ENCODE measurements at places on chromosomes 12 and 14.

GRCh38 chr12:3545121-3545796, 54.3 kb downstream of the PRMT8 start:
- no peak overlapping the region for H3K27ac ChIP-seq
- no peaks in the 10 kb centered on the region for H3K36me3 ChIP-seq
- H3K27me3 ChIP-seq = peaks cover 41% of the 10 kb centered on the region
- H3K4me1 ChIP-seq = no peaks in the 10 kb centered on the region
- H3K4me3 ChIP-seq = no peak overlapping the region
- DNase-seq = no peak

DNA sequence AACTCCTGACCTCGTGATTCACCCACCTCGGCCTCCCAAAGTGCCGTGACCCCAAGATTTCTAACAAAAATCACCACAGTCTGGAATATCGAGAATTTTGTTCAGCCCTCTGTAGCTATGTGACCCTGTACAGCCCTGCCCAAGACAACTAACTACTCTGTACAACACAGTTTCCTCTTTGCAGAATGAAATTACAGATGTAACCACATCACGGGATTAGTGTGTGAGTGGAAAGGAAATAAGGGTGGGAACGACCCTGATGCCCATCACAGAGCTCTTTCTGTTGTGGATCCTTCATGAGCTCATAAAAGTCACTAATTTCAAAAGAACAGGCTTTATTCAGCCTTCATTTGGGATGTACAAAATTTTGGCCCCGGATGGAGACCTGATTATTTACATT, 50.5 kb upstream of the KRR1 start:
- H3K4me1 ChIP-seq = peaks cover 30% of the 10 kb centered on the region
- DNase-seq = no peak

GRCh38 chr14:20754308-20754707, 8.6 kb downstream of the EDDM3A start:
- no peaks in the 10 kb centered on the region for H3K4me1 ChIP-seq
- no peak overlapping the region for H3K27ac ChIP-seq
- no peak for DNase-seq
- no peaks in the 10 kb centered on the region for H3K27me3 ChIP-seq
- H3K4me3 ChIP-seq = no peak overlapping the region

- no peak for DNase-seq
- no peaks in the 10 kb centered on the region for H3K27me3 ChIP-seq
- H3K36me3 ChIP-seq = no peaks in the 10 kb centered on the region
Observed at GRCh38 chr14:99541677-99542470, 60.7 kb downstream of the CCNK start.

GRCh38 chr12:39830171-39830570, 210.6 kb upstream of the ABCD2 start:
- no peaks in the 10 kb centered on the region for H3K36me3 ChIP-seq
- H3K27ac ChIP-seq = no peak overlapping the region
- no peaks in the 10 kb centered on the region for H3K4me1 ChIP-seq
- H3K4me3 ChIP-seq = no peak overlapping the region

GRCh38 chr12:95637471-95638155, 86.3 kb upstream of the USP44 start:
- H3K27ac ChIP-seq = peak overlapping the region; percentile 28
- no peak overlapping the region for H3K4me3 ChIP-seq
- no peaks in the 10 kb centered on the region for H3K36me3 ChIP-seq
- no peak for DNase-seq
- H3K4me1 ChIP-seq = peaks cover 18% of the 10 kb centered on the region

DNA sequence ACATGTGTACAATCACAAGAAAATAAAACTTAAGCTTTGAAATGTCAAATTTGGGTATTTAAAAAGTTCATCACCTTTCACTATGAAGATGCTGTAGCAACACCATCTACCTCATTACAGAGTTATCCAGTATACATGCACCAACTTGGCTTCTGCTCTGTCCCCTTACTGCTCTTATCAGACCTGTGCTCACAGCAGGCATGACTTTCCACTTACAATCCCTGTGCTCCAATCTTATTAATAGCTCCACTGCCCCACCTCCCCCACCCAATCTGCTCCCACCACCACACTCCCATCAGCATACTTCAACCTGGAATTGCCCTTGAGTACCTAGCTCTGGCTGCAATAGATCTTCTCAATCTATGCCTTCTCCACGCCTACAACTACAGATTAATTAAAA, 13.3 kb downstream of the GALC start:
- H3K36me3 ChIP-seq = peaks cover 28% of the 10 kb centered on the region
- H3K4me3 ChIP-seq = no peak overlapping the region
- no peaks in the 10 kb centered on the region for H3K4me1 ChIP-seq
- no peak overlapping the region for H3K27ac ChIP-seq
- DNase-seq = no peak

DNA sequence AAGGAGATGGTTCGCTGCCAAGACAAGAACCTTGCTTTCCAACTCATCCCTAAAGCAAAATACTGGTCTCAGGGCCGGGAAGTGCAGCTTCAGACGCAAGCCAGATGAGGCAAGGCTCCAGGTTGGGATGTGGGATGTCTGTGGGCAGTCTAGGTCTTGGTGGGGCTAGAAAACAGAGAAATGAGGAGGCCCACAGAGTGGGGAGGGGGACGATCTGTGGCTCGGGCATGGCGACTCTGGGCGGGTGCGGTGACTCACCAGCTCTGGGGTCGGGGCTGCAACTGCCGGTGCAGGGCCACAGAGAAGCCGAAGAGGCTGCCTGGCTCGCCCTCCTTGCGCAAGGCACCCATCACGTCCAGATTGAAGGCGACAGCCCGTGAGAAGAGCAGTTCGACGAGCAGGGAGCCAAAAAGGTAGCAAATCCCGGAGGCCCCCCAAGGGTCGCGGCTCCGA, 459 bp downstream of the ITGA7 start:
- H3K27ac ChIP-seq = no peak overlapping the region
- H3K36me3 ChIP-seq = no peaks in the 10 kb centered on the region
- H3K27me3 ChIP-seq = peaks cover 76% of the 10 kb centered on the region
- peaks cover 17% of the 10 kb centered on the region for H3K4me1 ChIP-seq
- DNase-seq = no peak

GRCh38 chr12:116856729-116857128, 24.5 kb downstream of the HRK start:
- no peak for DNase-seq
- H3K4me3 ChIP-seq = no peak overlapping the region
- no peak overlapping the region for H3K27ac ChIP-seq
- H3K36me3 ChIP-seq = no peaks in the 10 kb centered on the region
- H3K27me3 ChIP-seq = no peaks in the 10 kb centered on the region
- peaks cover 47% of the 10 kb centered on the region for H3K4me1 ChIP-seq

DNA sequence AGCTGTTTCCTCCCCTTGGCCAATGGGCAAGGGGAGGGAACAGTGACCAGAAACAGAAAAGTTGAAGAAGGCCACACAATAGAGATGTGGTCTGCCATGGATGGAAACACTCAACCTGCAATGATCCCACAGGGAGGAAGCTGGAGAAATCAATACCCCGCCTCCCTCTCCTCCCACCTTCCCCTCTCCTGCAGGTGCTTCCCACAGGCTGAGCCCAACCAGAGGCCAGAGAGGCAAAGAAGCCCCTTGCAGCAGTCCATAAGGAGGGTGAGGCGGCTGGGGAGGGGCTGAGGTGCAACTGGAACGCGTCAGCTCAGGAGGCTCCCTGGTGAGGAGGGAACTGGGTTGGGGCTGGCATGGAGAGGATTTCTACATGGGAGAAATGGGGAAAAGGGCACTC, 84.0 kb downstream of the RNF34 start:
- DNase-seq = no peak
- H3K36me3 ChIP-seq = peaks cover 20% of the 10 kb centered on the region
- H3K27me3 ChIP-seq = no peaks in the 10 kb centered on the region
- H3K4me1 ChIP-seq = no peaks in the 10 kb centered on the region
- no peak overlapping the region for H3K4me3 ChIP-seq

DNA sequence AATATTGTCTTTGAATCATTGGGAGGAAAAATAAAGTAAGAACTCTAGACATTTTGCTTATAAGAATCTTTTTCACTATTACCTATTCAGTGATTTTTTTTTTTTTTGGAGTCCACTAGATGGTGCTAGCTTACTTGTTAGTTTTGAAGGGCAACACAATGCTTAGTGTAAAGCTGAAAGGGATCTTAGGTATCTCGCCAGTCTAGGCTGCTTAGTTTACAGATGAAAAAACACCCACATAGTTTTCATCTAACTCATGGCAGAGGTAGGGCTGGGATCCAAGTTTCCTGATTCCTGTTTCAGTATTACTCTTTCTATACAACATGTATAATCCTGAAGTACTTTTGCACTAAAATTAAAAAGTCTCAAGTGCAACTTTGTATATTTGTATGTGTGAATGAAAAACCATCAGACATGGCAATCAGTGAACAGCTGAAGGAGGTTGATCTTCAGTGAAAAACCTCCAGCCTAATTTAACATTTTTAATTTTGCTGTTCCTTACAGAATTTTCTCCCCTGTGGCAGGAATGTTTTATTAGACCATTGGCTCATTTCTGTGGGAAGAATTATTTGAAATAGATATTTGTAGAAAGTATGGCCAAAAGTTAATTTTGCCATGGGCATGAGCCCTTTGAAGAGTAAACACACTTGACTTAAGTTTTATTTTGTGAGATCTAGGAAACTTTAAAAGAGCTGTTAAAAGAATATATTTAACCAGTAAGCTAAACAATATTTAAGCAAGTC, 40.7 kb downstream of the LRRIQ1 start:
- peaks cover 15% of the 10 kb centered on the region for H3K4me1 ChIP-seq
- H3K27ac ChIP-seq = peak overlapping the region; percentile 84
- no peaks in the 10 kb centered on the region for H3K27me3 ChIP-seq
- no peak overlapping the region for H3K4me3 ChIP-seq
- DNase-seq = no peak
- peaks cover 1% of the 10 kb centered on the region for H3K36me3 ChIP-seq

GRCh38 chr14:21070610-21071224, 613 bp downstream of the ARHGEF40 start:
- peaks cover 7% of the 10 kb centered on the region for H3K27me3 ChIP-seq
- peaks cover 31% of the 10 kb centered on the region for H3K4me1 ChIP-seq
- no peak for DNase-seq
- H3K27ac ChIP-seq = peak overlapping the region; percentile 93

- no peak overlapping the region for H3K4me3 ChIP-seq
- H3K4me1 ChIP-seq = peaks cover 42% of the 10 kb centered on the region
- no peaks in the 10 kb centered on the region for H3K36me3 ChIP-seq
Observed at GRCh38 chr12:52246720-52247621, 13.9 kb downstream of the KRT7 start.

DNA sequence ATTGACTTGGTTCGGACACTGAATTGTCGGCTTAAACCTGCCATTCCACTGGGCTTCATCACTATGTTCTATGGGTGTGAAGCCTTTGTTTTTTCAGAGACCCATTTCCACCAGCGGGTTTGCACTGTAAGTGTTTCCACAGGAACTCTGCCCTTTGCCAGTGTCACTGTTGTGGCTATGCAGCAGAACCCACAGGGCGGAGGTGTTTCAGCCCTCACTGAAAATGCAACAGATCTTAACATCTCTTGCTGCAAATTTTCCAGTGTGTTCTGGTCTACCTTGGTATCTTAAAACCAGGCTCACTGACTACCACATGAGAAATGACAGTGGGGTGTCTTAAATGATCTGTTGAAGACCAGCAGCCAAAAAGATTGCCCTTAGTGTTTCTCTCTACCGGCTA, 21.1 kb downstream of the PRKCH start:
- H3K27ac ChIP-seq = no peak overlapping the region
- no peaks in the 10 kb centered on the region for H3K36me3 ChIP-seq
- no peaks in the 10 kb centered on the region for H3K27me3 ChIP-seq
- H3K4me1 ChIP-seq = peaks cover 21% of the 10 kb centered on the region
- H3K4me3 ChIP-seq = no peak overlapping the region
- no peak for DNase-seq

GRCh38 chr14:23153851-23154796, 29.3 kb downstream of the SLC7A8 start:
- H3K27me3 ChIP-seq = no peaks in the 10 kb centered on the region
- peak overlapping the region; percentile 4 for H3K4me3 ChIP-seq
- H3K36me3 ChIP-seq = peaks cover 14% of the 10 kb centered on the region
- DNase-seq = peak; percentile 48

DNA sequence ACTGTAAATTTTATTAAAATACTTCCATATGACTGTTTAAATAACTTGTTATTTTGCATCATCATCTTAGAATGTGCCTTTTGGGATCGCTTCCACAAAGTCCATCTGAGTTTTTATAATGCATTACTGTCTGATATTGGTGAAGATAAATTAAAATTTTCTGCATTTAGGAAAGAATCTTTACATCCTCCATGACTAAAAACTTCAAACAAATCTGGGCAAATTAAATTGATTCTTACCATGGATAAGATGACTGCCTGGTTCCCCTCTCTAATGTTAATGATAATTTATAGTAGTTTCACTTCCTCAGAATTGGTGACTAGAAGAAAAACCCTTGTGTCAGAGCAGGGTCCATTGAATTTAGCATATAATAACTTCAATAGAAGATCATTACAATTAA, 94.7 kb upstream of the SLC38A4 start:
- H3K4me3 ChIP-seq = no peak overlapping the region
- no peak overlapping the region for H3K27ac ChIP-seq
- no peaks in the 10 kb centered on the region for H3K36me3 ChIP-seq
- DNase-seq = no peak
- H3K4me1 ChIP-seq = no peaks in the 10 kb centered on the region
- no peaks in the 10 kb centered on the region for H3K27me3 ChIP-seq

GRCh38 chr12:79407671-79408622, 282.8 kb downstream of the PAWR start:
- no peaks in the 10 kb centered on the region for H3K27me3 ChIP-seq
- H3K36me3 ChIP-seq = no peaks in the 10 kb centered on the region
- peak overlapping the region; percentile 99 for H3K27ac ChIP-seq
- DNase-seq = peak; percentile 24
- H3K4me3 ChIP-seq = no peak overlapping the region

GRCh38 chr12:18135086-18135485, 45.1 kb upstream of the RERGL start:
- H3K27ac ChIP-seq = peak overlapping the region; percentile 19
- no peaks in the 10 kb centered on the region for H3K36me3 ChIP-seq
- H3K4me1 ChIP-seq = peaks cover 16% of the 10 kb centered on the region
- DNase-seq = no peak
- no peak overlapping the region for H3K4me3 ChIP-seq

DNA sequence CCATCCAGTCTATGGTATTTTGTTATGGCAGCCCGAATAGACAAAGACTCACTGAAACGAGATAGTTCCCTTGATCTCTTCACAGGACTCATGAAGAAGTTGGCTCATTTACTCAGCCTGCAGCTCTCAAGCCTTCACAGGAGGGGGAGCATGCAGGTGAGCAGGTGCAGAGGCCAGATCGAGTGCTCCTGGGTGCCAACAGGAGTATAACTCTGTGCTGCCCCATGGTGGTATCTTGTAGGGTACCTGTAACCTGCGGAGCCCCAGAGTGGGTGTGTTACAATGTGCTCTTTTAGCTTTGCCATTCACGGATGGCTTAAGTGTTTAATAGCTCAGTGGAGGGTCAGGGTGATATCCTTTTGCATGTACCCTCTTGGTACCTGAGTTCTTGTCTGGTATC, 159.5 kb downstream of the METTL25 start:
- H3K4me1 ChIP-seq = no peaks in the 10 kb centered on the region
- H3K27me3 ChIP-seq = no peaks in the 10 kb centered on the region
- no peak overlapping the region for H3K4me3 ChIP-seq
- H3K27ac ChIP-seq = no peak overlapping the region

GRCh38 chr14:51520087-51520486, 131.6 kb upstream of the FRMD6 start:
- H3K27ac ChIP-seq = no peak overlapping the region
- H3K4me1 ChIP-seq = peaks cover 6% of the 10 kb centered on the region
- no peaks in the 10 kb centered on the region for H3K36me3 ChIP-seq

GRCh38 chr14:97692084-97692483, 894.9 kb downstream of the VRK1 start:
- H3K36me3 ChIP-seq = no peaks in the 10 kb centered on the region
- no peak for DNase-seq
- H3K27me3 ChIP-seq = peaks cover 2% of the 10 kb centered on the region
- H3K4me1 ChIP-seq = no peaks in the 10 kb centered on the region
- H3K27ac ChIP-seq = no peak overlapping the region
